ENCODE measurements at places on chromosomes 3 and 15.

GRCh38 chr3:79125313-79125984 is 642.3 kb downstream of the ROBO1 start:
- DNase-seq: no peak

DNA sequence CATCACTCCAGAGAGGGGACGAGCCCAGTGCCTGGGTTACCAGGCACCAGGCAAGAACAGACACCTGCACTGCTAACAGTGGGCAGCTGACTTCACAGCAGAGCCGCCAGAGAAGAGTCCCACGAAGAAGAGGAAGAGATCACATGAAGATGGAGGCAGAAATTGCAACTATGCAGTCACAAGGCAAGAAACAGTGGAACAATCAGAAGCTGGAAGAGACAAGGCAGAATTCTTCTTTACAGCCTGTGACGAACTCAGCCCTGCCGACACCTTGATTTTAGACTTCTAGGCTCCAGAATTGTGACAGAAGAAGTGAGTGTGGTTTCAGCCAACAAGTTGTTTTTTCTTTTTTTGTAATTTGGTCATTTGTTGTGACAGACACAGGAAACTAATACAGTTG is 59.2 kb downstream of the IL12A start:
- no peak for DNase-seq

GRCh38 chr3:96027718-96028117 is 786.7 kb upstream of the EPHA6 start:
- DNase-seq: no peak

- DNase-seq: no peak
These were observed 93.6 kb upstream of the COL8A1 start for GRCh38 chr3:99544786-99545281.

GRCh38 chr3:31377045-31377642 is 155.6 kb upstream of the STT3B start:
- no peak for DNase-seq

DNA sequence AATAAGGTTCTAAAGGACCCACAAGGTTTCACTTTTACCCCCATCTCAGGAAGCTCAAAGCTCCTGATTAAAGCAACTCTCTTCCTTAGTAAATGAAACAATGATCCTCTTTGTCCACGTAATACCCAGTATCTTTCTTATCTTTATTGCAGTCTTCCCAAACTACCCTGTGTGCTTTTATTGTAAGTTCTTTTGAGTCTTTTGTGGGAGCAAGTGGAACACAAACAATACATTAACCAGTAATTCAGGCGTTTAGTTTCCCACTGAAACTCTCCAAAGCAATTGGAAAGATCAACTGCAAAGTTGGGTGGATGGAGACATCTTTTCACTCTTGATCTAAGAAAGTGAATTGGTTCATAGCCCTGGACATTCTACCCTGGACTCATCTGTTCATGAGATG is 240.0 kb downstream of the ZNF621 start:
- DNase-seq: no peak

DNA sequence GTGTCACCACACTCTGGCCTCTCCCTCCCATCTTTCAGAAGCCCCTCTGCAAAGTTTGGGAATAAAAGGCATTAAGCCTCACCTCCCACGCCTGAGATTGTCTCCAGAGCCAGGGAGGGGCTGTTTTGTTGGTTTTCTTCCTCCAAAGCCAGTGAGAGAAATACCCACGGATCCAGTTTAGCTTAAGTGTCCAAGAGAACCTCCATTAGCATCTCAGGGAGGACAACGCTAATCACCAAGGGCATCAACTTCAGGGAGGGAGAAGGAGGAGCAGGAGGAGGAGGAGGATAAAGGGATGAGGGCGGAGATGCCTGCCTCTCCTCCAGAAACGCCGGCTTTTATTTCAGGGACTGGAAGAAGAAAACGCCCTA is 101.6 kb downstream of the SRGAP3 start:
- DNase-seq: no peak

Data from nucleus accumbens (tissue), 56 donors.